ENCODE measurements at places on chromosomes 6 and 20. TPM values are rescaled to one million over a fixed set of nuclear protein-coding genes. Genes with fewer than 3 reads are reported as not detected.

DNA sequence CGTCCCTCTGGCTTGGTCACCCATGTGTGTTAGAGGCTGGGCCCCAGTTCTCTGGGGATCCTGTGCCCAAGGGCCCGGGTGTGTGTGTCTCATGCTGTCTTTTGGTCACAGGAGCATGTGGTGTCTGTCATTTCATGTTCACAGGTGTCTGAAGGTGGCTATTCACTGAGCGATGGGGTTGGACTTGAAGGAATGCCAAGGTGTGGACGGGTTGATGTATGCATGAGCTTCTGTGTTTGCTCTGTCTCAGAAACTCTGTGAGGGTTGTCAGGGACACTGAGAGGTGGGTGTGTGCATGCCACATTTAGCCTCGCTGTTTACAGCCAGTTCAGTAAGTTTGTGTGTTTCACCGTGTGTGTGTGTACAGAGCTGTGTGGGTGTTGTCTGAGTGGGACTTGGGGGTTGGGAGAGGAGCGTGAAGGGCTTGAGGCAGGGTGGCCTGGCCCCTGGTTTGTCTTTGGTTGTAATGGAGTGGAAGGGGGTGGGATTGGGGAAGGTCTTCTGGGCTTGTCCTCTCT is 1.2 kb downstream of the DDR1 start:
- peak; percentile 42 for DNase-seq

GRCh38 chr6:108350528-108350927 is 55.7 kb downstream of the AFG1L start:
- DNase-seq = no peak

SEL1L2 gene
- polyA plus RNA-seq = not detected

CDH22 gene
- 0.06 TPM for polyA plus RNA-seq

- no peak for DNase-seq
Measured at GRCh38 chr6:7414811-7415210, 25.2 kb downstream of the RIOK1 start.

DNA sequence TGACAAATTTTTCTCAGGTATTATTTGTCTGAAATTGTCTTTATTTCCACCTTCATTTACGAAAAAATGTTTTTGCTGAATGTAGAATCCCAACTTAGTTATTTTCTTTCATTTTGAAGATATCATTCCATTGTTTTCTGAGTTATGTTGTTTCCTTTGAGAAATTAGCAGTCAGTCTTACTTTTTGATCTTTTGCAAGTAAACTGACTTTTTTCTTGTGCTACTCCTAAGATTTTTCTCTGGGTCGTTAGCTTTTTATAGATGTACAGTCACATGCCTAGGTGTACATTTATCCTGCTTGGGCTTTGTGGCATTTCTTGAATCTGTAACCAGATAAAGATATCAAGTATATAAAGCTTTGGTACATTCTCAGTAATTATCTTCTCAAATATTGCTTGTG is 29.6 kb upstream of the ASIP start:
- no peak for DNase-seq

DNA sequence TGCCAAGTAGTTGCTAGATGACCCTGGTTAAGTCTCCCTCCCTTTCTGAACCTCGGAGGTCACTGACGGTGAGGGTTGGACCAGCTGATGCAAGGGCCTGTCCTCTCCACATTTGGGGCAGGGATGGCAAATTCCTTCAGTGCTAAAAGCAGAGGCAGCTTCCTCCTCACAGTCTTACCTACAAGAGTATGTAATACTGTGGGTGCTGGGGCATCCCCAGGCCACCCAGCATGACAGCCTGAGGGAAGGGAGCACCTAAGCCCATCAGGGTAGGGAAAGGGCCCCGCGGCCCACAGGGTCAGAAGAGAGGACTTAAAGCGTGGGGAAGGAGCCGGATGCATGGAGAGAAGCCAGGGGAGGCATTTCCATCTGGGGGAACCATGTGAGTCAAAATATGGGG is 38.0 kb downstream of the TGM3 start:
- DNase-seq = no peak

KIAA1586 gene
- polyA plus RNA-seq = 18.4 TPM

- peak; percentile 84 for DNase-seq
Measured at GRCh38 chr6:144284783-144285547, at the start of gene UTRN. TSS of gene UTRN (plus strand) at chr6:144285335. CDS start at chr6:144291829, 6,494 bp downstream.

GRCh38 chr20:52104546-52105441 is 86.8 kb downstream of the ZFP64 start:
- no peak for DNase-seq

GPSM3 gene
- 18.1 TPM for polyA plus RNA-seq

GRCh38 chr20:1335961-1336698 is 7.2 kb upstream of the SDCBP2 start:
- DNase-seq = no peak

CCN6 gene
- polyA plus RNA-seq = 0.40 TPM

PTCRA gene
- 0.28 TPM for polyA plus RNA-seq

NOTCH4 gene
- 52.0 TPM for polyA plus RNA-seq

FILIP1 gene
- polyA plus RNA-seq = 45.3 TPM

TAAR2 gene
- not detected for polyA plus RNA-seq

ACSS1 gene
- 45.9 TPM for polyA plus RNA-seq

- DNase-seq = no peak
Measured at GRCh38 chr6:140956571-140957369, 1176.0 kb upstream of the GJE1 start.

NKAPL gene
- polyA plus RNA-seq = 1.1 TPM

GRCh38 chr6:1860756-1861348 is 251.1 kb downstream of the FOXC1 start:
- DNase-seq = no peak

DNA sequence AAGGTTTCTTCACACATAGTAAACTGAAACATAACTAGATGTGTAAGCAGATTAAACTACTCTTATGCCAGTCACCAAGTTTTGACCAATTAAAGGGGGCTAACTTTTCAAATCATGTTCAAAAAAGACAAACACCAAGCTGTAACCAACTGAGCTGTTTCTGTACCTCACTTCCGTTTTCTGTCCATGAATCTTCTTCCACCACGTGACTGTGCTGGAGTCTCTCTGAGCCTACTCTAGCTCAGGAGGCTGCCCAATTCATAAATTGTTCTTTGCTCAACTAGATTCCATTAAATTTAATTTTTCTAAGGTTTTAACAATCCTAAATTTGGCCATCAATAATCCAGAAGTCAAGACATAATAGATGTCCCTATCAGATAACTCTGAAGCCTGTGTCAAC is 229.4 kb downstream of the FNDC1 start:
- no peak for DNase-seq

DNA sequence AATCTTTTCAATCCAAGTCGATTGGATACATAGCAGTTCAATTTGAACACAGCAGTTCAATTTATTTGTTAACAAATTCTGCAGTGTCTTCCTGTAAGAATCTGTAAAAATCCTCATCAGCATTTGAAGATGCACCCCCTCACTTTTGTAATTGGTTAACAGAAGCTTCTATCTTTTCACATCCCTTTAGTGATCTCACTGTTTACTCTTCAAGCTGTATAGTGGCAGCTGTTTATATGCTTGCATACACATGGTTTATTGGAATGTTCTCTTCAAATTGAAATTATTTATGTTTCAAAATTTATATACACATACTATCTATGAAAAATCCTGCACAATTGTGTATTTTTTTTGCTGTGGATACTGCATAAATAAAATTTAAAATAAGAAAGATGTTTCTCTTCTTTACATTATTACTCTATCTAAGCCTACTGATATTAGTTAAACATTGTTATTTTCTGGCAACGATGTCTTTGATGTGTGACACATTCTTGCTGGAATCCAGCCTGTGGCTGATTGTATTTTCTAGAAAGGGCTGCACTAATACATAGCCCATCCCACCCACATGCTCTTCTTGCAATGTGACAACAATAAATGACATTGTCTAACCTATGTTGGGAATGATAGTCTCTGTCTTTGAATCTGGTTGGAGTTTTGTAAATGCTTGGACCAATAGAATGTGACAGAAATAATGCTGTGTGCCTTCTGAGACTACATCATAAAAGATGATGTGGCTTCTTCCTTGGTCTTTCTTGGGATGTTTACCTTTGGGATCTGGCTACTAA is 573.0 kb downstream of the CD109 start:
- DNase-seq = no peak

DNA sequence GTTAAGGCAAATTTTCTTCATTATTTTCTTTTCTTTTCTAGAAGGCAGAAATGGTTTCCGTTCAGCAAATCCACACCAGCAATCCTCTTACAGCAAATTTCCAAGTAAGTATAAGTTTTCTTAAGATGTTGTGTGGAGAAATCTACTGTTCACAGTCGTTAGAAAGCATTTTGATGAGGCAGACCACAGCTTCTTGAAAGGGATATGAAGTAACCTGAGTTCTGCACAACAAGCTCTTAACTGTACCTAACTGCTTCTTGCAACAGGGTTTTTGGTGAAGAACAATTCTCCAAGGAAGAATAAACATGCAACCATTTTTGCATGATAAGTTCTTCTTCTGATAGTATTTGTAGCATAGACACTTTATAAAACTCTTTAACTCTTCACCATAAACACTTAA is 45.3 kb upstream of the STXBP5 start:
- no peak for DNase-seq

DNA sequence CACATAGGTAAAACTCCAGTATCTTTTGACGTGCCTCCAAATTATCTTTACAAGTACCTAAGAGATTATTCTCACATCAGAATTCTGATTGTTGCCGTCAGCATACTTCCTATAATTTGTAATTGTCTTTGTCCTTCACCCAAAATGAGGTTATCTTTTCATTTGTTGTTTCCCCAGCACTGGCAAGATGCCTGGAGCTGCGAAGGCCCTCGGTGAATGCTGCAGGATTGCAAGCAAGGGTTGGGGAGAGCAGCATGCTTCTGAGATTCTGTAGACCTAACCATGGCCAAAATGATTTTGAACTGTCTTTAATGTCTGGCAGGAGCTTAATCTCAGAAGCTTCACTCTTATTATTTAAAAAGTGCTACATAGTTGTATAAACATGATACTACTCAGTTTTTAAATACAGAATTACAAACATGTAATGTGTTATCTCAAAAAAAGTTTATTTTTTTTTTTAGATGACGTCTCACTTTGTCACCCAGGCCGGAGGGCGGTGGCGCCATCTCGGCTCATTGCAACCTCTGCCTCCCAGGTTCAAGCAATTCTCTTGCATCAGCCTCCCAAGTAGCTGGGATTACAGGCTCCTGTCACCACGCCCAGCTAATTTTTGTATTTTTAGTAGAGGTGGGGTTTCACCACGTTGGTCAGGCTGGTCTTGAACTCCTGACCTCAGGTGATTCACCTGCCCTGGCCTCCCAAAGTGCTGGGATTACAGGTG is 88.7 kb downstream of the ELOVL5 start:
- DNase-seq = no peak

ELOVL2 gene
- 4.5 TPM for polyA plus RNA-seq

CD2AP gene
- 43.2 TPM for polyA plus RNA-seq

DNA sequence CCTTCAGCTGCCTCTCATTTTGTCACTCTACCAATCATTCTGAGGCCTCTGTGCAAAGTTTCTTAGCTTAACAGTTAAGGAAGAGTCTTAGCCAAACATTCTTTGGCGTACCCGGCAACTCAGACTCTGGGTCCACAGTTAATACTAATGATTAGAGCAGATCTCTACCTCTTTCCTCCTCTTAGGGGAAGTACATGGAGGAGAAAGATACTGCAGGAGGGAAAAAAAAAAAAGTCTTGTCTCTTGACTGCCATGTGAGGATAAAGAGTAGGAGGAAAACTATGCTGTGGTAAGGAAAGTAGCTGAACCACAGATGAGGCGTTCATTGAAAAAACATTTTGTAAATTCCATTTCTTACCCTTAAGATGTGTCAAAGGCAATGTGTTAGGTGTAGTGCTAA is 44.0 kb upstream of the MARCKS start:
- DNase-seq = no peak
